Glutamatergic neuron (in vitro differentiated cells): ENCODE measurements at places on chromosomes 7 and 10. TPM values are rescaled to one million over a fixed set of nuclear protein-coding genes. Genes with fewer than 3 reads are reported as not detected.

- no peak for DNase-seq
These were observed 362.3 kb downstream of the PHF14 start for GRCh38 chr7:11335947-11336346.

DNA sequence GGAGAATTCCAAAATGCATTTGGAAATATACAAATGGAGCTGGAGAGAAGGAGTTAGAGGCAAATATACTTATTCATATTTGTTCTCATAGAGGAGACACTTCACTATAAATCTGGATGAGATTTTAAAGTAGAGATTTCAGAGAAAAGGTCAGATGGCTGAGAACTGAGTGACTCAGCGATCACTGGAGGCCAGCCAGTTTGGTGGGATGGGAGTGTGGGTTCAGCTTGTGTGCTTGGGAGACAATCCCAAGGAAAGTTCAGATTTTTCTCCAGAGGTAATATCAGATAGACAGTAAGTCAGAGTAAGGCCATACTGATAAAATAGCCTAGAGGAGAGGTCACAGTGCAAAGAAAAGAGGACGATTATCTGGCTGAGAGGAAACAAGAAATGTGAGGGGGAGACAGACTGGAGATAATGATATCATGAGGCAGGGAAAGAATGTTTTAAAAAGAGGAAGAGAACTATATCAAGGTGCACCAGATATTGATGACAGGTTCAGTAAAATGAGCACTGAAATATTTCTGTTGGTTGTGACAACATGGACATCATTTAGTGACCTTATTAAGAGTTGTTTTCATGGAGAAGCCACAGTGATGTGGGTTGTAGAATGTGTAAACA, 67.0 kb downstream of the MDFIC start:
- DNase-seq, result no peak

- no peak for DNase-seq
These were observed 893.9 kb downstream of the CCSER2 start for GRCh38 chr10:85222300-85222699.

DNA sequence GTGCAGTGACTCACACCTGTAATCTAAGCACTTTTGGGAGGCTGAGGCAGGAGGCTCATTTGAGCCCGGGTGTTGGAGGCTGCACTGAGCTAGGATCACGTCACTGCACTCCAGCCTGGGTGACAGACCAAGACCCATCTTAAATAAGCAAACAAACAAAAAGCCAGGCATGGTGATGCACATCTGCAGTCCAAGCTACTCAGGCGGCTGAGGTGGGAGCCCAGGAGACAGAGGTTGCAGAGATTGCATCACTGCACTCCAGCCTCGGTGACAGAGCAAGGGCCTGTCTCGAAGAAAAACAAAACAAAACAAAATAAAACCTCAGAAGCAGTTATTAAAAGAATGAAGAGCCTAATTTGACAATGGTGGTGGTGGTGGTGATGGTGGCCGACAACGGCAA, 132.5 kb downstream of the PARD3 start:
- no peak for DNase-seq

- DNase-seq, result no peak
These were observed 49.6 kb downstream of the PDE1C start for GRCh38 chr7:32020551-32021159.

DNA sequence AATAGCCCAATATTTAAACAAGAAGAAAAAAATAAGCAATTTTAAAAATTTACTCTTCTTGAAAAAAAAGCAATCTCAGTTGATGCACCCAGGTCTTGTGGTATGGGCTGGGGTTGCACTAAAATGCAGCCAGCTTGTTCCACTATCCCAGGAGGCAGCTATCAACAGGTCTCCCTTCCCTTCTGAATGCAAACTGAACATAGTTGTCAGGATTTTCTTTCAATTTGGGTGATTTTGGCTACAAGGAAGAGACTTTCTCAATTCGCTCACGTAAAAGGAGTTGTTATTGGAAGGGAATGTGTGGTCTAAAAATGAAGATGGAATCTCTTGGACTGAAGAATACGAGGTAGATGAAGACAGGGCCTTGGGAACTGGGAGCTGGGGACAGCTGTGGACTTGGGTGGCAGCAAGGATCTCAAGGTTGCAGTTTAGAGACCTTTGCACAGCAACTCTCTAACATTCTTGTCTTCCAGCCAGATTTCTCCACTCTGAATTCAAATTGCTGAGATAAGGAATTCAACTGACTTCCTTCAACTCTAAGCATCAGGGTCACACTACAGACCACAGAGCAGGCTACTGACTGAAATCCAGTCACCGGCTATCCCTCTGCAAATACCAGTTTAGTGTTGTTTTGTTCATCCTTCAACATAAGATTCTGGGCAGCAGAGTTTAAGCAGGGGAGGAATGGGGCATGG, 3.1 kb upstream of the TMEM26 start:
- no peak for DNase-seq

- no peak for DNase-seq
These were observed 9.2 kb downstream of the NPFFR1 start for GRCh38 chr10:70274643-70275042.

DNA sequence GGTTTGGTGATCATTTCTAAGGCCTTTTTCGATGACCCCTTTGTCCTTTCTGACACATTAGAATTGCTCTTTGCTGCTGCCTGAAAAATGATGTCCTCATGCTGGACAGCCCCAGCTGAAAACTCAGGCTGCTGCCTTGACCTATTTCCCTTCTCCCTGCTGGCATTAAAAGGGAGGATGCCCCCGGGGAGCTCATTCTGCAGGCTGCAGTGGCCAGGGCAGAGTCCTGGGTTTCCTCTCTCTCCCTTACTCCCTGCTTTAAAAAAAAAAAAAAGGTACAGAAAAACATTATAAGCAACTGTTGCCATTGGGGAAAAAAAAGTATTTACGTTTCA, 35.4 kb downstream of the LRRC4 start:
- DNase-seq, result peak; percentile 66

GRCh38 chr10:49595713-49596492, 14.2 kb upstream of the SLC18A3 start:
- no peak for DNase-seq

GRCh38 chr7:35365523-35365922, 111.6 kb upstream of the TBX20 start:
- no peak for DNase-seq

GRCh38 chr10:111579473-111579872, 502.6 kb downstream of the ADRA2A start:
- DNase-seq, result no peak

GRCh38 chr7:40793132-40793531, 658.3 kb downstream of the SUGCT start:
- DNase-seq, result no peak

GRCh38 chr10:110490640-110491039, 7.1 kb upstream of the DUSP5 start:
- DNase-seq, result no peak

DNA sequence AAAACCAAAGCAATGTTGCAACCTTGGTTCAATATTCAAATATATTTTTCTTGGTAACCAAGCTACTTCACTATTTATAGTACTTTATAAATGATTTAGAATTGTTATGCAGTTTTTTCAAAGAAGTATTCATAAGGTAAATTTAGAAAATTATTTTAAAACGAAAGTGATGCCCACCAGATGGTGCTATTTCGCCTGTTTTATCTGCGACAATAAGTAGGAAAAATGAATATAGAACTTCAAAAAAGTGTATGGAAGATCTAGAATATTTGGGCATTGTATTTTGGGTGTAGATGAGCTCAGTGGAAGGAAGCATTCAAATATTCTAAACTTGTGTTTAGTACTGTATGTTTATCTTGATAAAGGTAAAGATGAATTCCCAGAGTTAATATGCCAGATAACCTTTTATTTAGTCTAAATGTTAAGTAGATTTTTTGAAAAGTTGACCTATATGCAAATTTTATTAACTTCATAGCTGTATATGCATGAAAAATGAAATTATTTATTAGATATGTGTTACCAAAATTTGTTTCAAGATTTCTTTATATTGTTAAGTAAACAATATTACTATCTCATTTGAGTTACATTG, 93.2 kb downstream of the ADK start:
- DNase-seq, result no peak

GRCh38 chr7:141906285-141906684, 9.9 kb upstream of the OR9A4 start:
- DNase-seq, result no peak

GRCh38 chr10:132114953-132115520, 49.3 kb downstream of the JAKMIP3 start:
- DNase-seq, result no peak

GRCh38 chr10:86642021-86642420, 12.3 kb upstream of the OPN4 start:
- DNase-seq, result no peak

DNA sequence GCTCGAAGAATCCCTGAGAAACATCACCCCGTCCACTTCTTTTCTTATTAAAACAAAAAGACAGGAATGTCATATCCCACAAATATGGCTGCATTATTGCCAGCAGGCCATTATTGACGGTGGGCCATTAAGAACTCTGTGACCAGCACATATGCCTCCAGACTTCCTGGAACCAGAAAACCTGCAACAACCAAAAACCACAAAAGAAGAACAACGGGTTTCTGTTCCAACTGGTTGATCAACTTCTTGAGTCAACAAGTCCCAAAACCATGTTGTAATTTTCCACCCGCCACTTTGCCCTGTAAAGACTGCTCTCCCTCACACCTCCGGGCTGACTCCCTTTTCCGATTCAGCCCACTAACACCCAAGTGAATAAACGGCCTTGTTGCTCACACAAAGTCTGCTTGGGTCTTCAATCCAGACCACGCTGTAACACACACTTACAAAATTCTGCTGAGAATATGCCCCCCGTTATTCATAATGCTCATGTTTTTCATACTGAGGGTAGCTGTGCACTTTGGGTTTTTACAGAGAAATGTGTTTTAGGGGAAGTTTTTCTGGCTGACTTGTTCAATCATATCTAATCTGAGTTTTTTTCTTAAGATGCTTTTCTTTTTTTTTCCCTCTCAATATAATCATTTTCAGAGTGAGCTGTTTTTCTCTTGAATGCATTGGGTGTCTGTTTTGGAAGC, 20.7 kb downstream of the ZNF107 start:
- DNase-seq, result no peak

- DNase-seq, result no peak
These were observed 45.1 kb downstream of the UNC5B start for GRCh38 chr10:71257319-71257997.

GRCh38 chr10:61157182-61157581, 213.2 kb upstream of the RHOBTB1 start:
- no peak for DNase-seq

DNA sequence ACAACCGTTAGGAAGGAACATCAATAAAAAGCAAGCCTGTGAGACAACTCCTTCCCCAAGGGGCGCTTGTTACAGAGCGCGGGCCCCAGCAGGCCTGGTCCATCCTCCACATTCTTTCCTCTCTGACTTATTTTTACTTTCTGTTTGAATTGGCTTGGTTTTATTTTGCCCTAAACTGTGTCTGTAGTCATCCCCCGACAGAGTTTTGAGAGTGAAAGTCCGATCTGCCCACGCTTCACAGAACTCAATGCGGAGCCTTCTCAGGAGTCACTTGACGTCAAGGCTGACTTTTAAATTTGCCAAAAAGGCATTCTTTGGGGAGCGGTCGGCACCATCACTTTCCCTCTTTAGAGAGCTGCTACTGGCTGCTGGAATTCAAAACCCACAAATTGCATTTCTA, 150.1 kb upstream of the KLF6 start:
- no peak for DNase-seq

DNA sequence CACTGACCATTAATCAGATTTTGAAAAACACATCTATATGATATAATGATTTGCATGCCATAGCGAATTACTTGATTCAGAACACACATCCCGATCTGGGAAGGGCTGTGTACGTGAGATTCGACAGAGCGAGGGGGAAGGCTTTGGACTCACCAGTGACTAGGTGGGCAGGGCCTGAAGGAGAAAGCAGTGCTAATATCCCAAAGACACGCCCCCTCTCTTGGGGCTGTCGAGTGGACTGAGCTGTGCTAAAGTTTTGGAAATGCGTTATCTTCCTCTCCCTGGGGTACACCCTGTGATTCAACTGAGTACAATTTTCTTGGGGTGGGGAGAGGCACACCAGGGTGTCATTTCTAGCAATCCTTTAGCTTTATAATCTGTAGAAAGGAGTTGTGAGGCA, 1.8 kb downstream of the LRRC17 start:
- no peak for DNase-seq

GRCh38 chr10:114714281-114714741, 56.2 kb upstream of the ABLIM1 start:
- DNase-seq, result no peak

- no peak for DNase-seq
These were observed 4.5 kb upstream of the TRAPPC14 start for GRCh38 chr7:100163006-100163531.

DNA sequence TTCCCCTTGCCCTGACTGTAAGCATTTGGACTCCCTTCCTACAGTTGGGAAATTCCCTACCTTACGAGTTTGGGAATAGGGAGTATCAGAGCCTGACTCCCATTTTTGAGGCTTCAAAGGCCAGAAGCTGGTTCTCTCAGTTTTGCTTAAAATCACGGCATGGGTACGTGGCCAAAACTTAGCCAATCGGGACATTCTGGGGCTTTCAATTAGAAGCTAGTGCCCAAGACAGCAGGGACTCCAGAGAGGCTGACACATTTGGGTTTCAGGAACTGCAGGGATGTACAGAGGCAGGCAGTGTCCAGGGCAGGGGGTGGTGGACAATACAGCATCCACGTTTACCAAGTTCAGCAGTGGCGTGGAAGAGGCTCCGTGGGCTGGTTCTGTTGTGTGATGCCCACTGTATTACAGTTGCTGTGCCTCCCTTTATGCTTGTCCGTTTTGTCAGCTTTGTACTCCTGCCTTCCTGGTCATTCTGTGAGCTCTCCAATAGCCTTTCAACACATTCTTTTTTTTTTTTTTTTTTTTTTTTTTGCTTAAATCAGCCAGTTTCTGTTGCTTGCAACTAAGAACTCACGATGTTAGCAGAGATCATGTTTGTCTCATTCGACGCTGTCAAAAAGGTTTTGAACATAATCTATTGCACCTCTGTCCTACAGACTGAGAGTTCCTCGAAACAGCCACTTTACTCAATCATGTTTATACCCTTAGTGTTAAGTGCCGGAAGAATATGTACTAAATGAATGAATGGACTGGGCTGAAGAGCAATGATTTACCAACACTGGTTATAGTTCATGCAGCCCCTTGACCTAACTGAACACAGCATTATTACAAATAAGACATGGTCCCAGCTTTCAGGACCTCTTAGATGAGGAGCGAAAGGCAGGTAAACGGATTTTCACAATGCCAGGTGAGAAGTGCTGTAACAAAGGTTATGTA, 1.1 kb downstream of the GGCT start:
- no peak for DNase-seq

GPR85 gene
- 3.4 TPM for total RNA-seq

HSPA12A gene
- 75.0 TPM for total RNA-seq

TMEM168 gene
- 13.8 TPM for total RNA-seq

ITIH5 gene
- total RNA-seq, result 0.29 TPM

ATG9B gene
- 9.4 TPM for total RNA-seq

TEX47 gene
- not detected for total RNA-seq

OGDHL gene
- 2.5 TPM for total RNA-seq

FOXP2 gene
- total RNA-seq, result 72.1 TPM
